ENCODE measurements at places on chromosomes 6 and 20.

DNA sequence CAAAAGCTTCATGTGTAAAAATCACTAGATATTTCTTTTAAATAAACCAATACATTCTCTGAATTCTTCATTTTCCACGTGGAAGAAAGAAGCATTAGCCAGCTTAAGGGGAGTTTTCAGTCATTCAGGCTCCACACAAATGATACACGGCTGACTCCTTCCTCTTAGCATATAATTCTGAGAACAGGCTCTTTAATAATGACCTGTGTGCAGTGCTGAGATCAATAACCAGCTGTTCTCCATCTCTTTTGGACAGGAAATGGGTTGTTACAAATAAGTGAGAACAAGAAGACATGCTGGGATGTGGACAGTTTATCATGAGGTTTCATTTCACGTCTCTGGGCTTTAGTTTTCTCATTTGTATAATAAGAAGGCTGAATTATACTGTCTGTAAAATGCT, 146.9 kb upstream of the C6orf118 start:
- DNase-seq, result no peak

GRCh38 chr6:48111575-48111974, 578 bp upstream of the PTCHD4 start:
- DNase-seq, result no peak

GRCh38 chr6:475314-475713, 83.8 kb downstream of the IRF4 start:
- no peak for DNase-seq

DNA sequence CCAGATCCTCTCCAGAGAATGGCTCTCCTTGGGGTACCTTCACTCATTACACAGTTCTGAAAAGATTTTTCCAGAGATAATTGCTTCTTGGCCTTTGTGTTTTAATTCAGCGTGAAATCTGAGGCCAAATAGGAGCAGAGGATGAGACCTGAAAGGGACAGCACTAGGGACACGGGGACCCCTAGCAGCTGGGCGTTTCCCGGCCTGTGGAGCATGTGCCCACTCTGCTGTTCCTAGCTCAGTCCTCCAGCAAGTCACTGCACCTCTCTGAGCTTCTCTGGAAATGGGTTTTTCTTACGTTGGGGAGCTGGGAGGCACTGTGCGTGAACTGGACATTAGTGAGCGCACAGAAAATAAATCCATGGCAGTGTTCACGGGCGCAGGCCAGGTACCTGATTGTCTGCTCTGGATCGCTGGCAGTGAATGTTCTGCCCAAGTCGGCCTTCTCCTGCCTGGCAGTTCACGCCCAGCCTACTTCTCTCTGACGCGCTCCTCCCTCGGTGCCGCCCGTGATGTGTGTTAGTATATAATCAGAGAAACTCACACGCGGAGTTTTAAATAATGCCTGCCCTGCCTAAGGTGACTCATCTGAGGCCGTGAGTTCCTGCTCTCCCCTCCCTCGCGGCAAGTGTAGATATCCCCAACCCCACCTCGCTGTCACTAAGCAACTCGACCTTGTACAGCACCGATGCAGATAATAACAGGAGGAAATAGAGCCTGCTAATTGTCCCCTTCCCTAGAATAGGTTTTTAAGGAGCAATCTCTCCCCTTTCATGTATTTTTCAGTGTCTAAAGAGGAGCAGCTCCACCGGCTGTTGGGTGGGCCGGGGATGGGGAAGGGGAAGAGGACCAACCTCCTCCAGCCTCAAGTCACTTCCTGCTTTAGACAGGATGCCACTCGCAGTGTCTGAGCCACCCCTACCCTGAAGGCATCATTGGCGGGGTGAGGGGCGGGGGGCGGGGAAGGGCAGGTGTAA, 2.7 kb upstream of the TUBB2A start:
- no peak for DNase-seq

- DNase-seq, result no peak
Measured at GRCh38 chr20:58305061-58305460, 4.5 kb upstream of the RAB22A start.

DNA sequence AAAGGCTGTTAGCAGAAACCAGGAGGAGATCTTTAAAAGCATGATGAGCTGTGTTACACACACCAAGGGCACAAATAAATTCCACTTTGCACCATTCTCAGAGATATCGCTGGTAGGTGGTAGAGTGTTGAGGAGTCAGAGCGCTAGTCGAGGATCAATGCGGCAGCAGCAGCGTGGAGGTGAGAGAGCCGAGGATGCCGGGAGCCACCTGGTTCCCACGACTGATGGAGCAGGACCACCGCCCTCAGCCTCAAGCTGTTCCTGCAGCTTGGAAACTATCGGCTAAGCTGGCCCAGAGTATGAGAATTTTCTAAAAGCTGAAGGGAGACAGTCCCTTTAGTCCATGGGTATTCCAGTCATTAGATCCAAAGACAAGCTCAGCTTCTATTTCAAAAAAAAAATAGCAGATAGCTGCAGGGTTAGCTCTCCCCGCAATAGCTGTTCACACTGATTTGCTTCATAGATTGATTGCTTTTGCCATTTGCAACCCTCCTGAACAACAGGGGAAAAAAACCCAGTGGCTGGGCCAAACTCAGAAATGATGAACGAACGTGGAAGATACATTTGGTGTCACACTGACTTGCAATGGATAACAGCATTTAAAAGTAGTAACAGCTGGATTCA, 106.2 kb downstream of the LCA5 start:
- no peak for DNase-seq

GRCh38 chr20:24503352-24503931, 34.0 kb downstream of the SYNDIG1 start:
- peak; percentile 56 for DNase-seq

- no peak for DNase-seq
Measured at GRCh38 chr6:138590796-138591709, 91.8 kb upstream of the NHSL1 start.

GRCh38 chr6:14079433-14079832, 38.1 kb upstream of the CD83 start:
- peak; percentile 49 for DNase-seq

DNA sequence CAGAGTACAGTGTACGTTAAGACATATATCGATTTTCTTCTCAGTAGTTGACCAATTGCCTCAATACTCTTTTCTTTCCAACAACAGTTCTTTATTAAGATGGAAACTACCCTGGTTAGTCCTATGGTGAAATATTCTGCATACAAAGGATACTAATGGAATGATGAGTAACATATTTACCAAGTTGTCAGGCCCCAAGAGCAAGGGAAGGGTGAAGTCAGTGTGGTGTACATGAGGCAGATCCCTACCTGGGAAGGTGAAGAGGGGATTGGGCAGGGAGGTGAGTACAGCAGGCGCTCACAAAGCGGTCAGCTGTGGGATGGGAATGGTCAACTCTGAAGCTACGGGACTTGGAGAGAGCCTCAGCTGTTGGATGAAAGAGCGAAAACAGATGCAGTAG, 29.7 kb downstream of the GJA1 start:
- no peak for DNase-seq

GRCh38 chr6:152836523-152836922, 85.9 kb downstream of the VIP start:
- DNase-seq, result no peak

DNA sequence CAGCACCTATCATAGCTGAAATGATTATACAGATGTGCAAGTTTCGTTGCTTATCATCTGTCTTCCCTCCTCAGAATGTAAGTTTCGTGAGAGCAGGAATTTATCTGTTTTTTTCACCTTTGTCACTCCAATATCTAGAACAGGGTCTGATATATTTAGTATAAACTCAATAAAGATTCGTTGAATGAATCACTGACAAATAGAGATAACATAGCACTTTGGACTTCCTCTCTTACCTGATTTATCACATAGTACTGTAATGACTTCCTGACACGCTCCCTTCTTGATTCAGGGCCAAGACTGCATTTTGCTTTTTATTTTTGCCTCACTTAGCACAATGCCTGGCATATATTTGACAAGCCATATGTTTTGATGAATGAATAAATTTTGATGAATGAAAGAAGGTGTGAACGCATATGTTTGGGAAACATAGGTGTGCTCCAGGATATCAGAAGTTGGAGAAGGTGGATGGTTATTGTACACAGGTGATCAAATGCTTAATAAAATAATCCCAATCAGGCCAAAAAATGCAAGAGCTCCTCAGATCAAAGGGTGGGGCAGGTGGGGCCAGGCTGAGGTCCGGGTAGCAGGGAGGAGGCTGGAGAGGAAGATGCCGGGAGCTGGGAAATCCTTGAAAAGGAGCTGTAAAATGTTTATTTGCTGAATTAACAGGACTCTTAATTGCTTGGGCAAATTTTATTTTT, 33.0 kb downstream of the PIM1 start:
- DNase-seq, result no peak

DNA sequence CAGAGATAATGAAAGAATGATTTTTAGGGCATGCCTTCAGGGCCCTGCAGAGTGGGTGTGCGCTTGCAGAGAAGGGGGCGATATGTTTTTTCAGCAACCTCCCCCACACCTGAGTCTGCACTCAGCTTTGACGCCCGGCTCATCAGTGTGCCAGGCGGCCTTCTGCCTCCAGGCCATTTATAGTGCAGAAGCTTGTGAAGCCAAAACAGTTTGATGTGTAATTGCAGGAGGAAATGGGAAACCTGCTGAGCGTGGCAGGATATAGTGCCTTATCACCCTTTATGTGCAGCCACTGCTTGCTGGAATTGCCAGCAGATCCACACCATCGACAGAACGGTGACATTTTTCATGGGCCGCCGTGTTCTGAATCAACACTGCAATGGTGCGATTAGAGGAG, 178.2 kb downstream of the CDH4 start:
- no peak for DNase-seq

DNA sequence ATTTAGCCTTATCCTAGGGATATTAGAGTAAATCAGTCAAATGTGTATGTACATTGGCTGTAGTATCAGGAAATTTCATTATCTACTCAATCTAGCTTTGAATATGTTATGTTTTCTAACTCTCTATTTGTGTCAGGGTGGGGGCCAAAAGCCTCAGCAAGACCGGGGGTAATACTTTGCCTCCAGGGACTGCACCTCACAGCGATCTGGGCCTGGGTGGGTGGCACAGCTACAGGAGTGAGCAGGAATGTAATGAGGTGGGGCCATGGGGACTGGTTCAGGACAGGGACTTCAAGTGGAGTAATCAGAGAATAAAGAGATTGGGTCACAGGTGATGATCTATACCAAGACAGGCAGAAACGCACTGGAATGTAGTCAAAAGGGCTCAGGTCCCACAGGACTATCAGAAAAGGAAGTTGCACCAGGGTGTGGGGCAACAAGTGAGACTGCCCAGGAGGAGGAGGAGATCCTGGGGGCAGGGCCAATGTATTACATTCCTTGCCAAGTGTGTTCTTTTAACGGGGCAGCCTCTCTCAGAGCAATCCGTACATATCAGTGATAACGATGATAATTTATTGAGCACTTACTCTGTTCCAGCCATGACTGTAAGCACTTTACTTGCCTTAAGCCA, 54.0 kb downstream of the PIGU start:
- no peak for DNase-seq

- DNase-seq, result no peak
Measured at GRCh38 chr6:38738261-38738660, 23.1 kb downstream of the DNAH8 start.

DNA sequence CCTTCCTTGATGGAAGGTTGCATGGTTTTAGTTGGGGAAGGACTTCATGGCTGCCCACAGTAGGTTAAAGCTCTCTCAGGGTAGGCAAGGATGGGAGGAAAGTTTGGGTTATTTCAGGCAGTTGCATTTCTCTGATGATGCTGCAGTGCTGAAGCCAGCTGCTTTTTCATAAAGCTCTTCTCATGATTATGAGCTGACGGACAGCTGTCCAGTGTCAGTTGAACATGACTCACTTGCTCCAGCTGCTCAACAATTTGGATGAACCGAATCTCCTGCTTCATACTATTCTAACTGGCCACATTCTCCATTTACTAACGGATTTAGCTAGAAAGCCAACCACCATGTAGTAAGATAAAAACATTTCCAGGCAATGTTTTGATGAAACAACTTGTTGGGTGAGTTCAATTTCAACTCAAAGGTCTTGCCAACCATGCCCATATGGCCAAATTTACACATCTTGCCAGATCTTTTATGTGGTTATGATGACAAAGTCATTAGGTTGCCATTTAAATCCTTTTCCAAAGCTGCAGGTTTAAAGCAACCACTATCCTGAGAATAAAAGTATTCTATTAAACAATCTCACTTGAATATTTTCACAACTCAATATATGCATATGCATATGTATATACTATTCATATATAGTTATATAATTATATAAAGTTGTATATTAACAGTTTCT, 125.9 kb downstream of the HS3ST5 start:
- DNase-seq, result no peak

- no peak for DNase-seq
Measured at GRCh38 chr6:56334937-56335336, 87.6 kb upstream of the COL21A1 start.

- no peak for DNase-seq
Measured at GRCh38 chr6:89527634-89528033, 94.7 kb downstream of the ANKRD6 start.

- DNase-seq, result peak; percentile 80
Measured at GRCh38 chr20:45779011-45779915, 12.4 kb downstream of the WFDC3 start.

GRCh38 chr20:1847780-1848179, 47.4 kb upstream of the SIRPA start:
- DNase-seq, result no peak

GRCh38 chr20:46237227-46237626, 71.1 kb downstream of the CDH22 start:
- no peak for DNase-seq

- no peak for DNase-seq
Measured at GRCh38 chr6:38143191-38144150, 323.9 kb downstream of the ZFAND3 start.

DNA sequence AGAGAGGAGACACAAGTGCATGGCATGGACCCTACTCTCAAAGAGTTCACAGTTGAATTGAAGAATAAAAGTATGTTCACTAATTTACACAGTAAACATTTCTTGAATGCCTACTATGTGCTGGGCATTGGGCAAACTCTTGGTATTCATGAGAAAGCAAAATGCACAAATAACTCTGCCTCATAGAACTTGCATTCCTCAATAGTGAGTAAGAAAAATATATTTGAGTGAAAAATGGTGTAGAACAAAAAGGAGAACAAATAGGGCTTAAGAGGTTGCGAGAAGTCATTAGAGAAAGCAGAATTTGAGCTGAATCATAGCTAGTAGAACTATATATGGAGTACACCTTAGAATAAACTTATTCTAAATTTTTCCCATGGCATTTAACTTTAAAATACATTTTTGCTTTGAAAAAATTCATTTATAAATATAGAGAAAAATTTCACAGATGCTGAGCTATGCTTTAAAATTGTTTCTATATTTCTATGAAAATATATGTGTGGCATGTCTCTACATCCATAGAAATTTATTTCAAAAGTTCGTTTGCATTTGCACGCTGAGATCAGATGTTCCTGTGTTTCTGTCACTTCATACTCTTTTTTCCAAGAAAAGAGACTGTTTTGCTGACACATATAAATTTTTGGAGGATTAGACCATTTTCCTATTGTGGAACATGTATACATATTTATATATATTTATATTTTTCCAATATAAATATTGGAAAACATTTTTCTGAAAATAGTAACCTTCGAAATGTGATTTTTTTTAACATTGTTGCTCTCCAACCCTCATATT, 236.1 kb downstream of the KCNQ5 start:
- DNase-seq, result no peak

Data from left ventricle myocardium superior (tissue), 1 donor.